Stimulated activated CD4-positive, alpha-beta T cell treated with anti-CD3 and anti-CD28 coated beads, Interleukin-15, amount 100 ng/mL, for 1 hour (primary cell): ENCODE measurements at places on chromosomes 3 and 15.

DNA sequence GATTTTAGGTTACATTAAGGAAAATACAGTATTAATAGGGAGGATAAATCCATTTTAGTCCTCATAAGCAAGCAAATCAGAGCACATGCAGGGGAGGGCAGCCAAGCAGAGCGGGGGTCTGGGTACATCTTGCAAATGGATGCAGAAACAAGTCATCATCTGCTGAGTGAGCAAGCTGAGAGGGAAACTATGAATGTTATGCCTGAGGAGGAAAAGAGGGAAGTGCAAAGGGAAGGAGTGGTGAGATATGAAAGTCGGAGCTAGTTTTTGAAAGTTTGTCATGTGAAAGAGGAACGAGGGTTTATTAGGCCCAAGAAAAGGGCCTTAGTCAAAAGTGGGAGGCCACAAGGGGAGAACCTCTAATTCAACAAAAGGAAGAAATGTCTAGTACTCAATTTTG is 15.4 kb downstream of the PTX3 start:
- DNase-seq: no peak

DNA sequence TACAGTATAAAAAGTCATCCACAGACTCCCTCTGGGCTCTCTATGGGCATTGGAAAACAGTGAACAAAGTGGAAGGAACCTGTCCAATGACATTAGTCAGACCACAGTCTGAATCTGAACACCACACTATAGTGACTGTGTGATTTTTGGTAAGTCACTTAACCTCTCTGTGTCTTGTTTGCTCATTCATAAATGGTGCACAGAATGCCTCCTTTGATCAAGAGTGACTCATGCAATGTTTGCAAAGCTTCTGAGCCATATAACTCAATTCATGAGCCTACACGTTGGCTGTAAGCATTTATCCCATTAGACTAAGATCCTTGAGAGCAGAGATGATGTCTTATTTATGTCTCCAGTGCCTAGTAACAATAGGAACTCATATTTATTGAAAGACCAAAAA is 46.7 kb downstream of the SV2B start:
- DNase-seq: no peak

DNA sequence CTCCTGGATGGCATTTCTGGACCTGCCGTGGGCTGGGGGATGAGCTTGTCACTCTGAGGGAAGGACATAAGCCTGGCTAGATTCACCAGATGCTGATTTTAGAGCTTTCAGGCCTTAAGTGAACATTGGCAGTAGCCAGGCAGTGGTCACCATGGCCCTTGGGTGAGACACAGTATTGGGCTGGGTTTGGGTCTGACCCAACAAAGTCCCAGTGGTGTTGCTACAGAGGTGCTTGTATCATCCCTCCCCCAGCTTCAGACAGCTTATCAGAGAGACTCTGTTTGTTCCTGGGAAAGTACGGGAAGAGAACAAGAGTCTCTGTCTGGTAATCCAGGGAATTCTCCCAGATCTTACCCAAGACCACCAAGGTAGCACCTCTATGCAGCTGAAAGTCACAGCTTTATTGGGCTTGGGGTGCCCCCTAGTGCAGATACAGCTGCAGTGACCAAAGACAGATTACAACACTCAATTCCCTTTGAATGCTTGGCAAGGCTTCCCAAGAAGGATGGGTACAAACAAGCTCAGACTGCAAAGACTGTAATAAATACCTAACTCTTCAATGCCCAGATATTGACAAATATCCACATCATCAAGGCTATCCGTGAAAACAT is 9.8 kb upstream of the RUVBL1 start:
- DNase-seq: no peak

GRCh38 chr3:170425491-170426239 is 7.0 kb downstream of the CLDN11 start:
- no peak for DNase-seq

DNA sequence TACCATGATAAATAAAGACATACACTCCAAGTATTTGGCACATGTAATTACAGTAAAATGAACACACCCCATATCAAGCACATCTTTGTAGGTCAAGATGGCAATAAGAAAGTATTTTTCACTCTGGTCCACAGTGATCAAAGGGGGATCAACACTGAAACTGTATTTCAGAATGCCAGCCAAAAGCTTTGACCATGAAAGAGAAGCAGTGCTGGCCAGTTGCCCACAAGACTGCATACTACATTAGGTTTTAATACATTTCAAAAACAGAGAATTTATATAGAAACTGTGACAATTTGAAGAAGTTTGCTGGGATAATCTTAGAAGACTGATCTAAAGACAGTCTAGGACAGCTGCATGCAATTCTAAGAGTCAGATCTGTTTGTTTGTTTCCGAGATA is 1035.3 kb downstream of the FHIT start:
- no peak for DNase-seq

DNA sequence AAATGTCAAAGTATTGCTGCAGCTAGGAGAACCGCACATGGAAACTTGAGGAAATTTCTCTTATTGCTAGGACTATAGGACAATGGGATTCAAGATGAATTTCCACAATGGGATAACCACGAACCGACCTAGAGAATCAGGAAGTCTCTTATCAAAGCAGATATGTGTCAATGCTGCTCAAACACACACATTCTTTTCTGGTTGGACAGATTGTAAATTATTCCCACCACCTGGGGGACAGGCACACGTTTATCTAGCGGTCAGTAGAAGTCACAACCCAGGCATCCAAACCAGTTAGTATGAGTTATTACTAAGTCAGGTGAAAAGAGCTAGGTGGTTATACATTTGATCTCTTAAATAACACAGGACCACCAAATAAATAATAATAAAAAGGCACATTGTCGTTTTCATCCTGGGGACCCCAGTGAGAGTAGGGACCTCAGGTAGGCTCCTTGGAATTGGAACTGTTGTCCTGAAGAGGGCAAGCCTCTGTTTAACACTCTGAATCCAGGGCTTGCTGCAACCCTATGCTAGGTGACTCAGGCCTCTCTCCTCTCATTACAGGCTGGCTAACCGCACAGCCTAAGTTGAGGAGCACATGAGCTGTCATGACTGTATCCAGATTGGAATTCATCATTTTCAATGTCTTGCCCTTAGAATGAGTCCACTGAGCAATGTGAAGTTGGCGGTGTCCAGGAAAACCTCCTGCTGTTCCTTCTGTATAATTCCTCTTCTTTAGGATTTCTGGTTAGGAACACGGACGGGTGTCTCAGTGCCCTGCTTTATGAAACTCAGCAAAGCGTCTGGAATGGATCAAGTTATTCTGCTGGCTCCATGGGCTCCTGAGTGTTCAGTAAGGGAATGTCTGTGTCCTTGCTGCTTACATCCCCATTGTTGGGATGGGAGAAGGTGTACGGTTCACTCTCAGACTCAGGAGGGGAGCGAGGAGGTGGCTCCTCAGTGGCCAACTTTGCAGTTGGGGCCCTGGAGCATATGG is 59.0 kb downstream of the CLEC3B start:
- no peak for DNase-seq

DNA sequence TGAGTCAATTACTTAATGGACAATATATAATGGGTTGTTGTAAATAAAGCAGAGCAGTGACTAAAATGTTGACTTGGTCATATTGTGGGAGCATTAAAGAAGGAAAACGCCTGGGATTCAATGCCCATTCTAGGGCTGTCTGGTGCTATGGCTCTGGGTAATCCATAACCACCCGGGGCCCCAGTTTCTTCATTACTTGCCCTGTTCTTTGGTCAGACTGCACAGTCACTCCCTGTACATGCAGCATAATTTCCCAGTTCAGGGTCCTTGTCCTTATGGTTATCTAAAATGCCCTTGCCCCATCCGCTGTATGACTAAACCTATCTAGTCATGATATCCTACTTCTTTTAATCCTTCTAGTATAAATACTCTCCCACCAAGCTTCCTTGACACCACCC is 27.5 kb upstream of the DENND4A start:
- DNase-seq: no peak

DNA sequence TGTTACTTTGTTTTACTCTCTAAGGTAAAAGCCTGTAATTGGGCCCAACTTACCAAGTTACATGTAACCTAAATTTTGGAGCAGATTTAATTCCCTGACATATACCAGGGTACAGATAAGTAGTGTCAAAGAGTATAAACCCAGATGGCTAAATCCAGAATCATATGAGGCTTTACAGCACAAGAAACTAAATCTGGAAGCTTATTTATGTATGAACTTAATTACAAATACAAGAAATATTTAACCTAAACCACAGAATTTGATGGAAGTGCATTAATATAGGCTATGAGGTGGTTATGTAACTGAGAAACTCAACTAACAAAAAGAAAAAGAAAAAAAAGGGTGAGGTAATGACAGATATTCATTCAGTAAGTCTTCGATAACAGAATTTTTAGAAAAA is 930.2 kb upstream of the ALCAM start:
- no peak for DNase-seq

DNA sequence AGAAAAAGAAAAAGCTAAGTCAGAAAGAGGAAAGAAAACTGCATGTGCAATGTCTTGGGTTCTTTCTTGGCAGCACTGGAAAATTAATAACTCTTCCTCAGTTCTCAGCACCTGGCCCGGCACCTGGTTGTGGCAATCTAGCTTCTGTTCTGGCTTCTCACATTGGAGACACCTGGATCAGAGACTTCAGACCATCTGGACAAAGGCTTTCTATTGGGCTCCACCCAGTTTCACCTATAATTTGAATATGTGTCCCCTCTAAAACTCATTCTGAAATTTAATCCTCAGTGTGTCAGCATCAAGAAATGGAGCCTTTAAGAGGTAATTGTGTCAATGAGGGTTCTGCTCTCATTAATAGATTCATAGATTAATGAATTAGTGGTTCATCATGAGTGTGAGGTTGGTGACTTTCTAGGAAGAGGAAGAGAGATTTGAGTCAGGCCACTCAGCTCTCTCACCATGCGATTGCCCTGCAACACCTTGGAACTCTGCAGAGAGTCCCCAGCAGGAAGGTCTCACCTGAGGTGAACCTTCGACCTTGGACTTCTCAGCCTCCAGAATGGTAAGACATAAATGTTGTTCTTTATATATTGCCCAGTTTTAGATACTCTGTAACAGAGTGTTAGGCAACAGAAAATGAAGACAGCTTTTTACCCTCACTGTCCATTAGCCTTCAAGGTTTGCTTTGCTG is 679.9 kb downstream of the NTRK3 start:
- DNase-seq: no peak

- DNase-seq: no peak
Measured at GRCh38 chr3:38969317-38970235, 82.2 kb downstream of the SCN11A start.

DNA sequence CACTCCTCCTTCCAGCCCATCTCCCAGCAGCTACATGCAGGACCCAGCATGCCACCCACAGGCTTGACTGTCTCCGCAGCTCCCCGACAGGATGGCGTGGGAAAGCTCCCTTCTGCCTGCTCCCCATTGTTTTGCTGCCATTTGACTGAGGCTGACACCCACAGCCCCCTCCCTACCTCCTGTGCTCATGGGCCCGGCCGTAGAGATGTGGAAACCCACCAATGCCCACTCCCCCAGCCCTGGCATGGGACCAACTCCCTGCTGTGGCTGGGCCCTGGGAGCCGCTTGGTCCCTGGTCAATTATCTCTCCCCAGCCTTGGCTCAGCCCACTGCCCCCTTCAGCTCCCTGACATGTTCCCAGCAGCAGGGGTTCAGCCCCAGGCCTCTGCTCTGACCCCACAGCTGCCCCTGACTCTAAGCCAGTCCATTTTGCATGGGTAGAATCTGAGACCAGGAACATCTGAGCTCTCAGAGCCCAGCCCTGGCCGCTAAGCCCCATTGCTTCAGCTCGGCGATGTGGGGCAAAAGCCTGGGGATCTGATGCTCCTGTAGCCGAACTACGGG is 8.2 kb downstream of the C3orf22 start:
- DNase-seq: no peak

- DNase-seq: no peak
Measured at GRCh38 chr3:169624533-169624972, 39.0 kb downstream of the MECOM start.

DNA sequence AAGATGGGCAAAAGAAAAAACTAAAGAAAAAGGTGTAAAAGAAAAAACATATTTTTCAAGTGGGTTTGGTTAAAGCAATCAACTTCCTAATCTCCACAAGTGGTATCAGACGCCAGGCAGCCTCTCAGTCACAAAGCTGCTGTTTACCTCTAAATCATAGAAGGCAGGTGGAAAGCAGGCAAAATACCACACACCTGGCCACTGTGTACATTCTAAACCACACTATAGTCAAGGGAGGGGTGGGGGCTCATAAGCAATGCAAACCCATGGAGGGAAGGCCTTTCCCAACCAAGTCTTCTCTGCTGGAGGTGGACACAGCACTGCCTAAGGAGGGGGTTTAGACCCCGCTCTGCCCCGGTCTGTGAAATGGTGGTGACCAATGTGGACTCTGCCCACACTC is 50.4 kb downstream of the MCF2L2 start:
- DNase-seq: no peak
